ENCODE measurements at places on chromosomes 7 and 10.

- no peak for DNase-seq
Measured at GRCh38 chr10:132249226-132249724, 58.5 kb downstream of the STK32C start.

DNA sequence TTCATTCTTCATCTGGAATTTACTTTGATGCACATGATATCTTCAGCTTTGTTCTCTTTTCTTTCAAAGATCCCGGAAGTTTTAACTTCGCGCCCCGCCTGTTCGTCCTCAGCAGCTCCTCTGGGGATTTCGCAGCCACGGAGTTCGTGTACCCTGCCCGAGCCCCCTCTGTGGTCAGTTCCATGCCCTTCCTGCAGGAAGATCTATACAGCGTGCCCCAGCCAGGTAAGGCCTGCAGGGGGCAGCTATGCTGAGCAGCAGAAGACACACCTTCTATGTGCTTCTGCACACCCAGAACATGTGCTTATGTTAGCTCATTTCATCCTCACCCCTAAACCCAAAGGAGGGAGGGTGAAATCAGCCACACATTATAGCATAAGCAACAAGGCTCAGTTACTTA is 79.7 kb upstream of the LYZL2 start:
- DNase-seq, result no peak

- DNase-seq, result no peak
Measured at GRCh38 chr10:101834341-101834740, 9.3 kb downstream of the KCNIP2 start.

DNA sequence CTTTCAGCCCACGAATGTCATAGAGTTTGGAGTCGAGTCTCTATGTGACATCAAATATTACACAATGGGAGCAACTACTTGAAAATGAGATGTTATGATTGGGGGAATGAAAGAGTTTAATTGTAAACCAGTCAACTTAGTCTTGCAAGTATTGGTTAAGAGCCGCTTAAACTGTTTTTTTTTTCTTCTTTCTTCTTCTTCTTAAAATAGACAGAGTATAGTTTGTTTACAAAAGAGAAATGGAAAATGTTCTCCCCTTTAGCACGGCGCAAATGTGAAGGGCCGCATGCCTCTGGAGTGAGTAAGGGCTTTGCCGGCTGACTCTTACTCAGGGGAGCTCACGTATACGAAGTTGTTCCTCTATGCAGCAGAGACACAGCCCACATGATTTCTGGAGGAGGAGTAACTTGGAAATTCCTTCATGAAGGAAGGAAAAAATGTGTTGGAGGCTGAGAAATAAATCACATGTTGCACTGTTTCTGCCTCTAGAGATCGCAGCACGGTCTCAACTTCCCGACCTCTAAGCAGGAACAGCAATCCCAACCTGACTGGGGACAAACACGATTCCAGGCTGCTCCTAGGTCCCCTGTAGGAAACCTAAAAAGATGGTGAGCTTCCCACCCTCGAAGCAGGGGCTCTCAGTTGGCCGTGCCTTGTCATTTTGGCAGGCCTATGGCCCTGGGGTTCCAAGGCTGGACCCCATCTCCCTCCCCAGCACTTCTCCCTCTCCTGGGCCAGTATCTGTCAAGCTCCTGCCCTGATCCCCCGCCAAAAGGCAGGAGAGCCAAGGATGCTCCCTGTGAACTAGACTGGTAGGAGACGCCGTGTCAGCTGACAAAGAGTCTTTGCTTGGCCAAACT is 44.8 kb downstream of the MYOF start:
- peak; percentile 99 for DNase-seq

GRCh38 chr10:132593389-132593788 is 55.8 kb downstream of the INPP5A start:
- DNase-seq, result no peak

GRCh38 chr7:158055726-158056510 is 531.7 kb downstream of the PTPRN2 start:
- no peak for DNase-seq

DNA sequence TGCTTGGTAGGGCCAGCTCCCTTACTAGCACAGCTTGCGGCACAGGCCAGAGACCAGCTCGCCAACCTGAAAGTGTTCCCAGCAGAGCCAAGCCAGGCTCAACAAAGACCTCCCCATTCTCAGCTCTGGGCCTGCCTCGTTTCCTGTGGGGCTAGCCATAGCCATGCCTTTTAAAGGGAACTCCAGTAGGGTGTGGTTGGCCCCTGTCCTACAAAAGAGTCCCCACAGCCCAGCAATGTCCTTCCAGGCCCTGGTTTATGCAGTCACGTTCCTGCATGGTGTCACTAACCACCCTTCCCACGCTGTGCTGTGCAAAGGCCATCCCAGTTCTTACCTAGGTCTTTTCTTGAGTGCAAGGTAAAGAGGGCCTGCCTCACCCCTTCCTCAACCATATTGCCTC is 87.8 kb upstream of the LRRC4 start:
- no peak for DNase-seq

DNA sequence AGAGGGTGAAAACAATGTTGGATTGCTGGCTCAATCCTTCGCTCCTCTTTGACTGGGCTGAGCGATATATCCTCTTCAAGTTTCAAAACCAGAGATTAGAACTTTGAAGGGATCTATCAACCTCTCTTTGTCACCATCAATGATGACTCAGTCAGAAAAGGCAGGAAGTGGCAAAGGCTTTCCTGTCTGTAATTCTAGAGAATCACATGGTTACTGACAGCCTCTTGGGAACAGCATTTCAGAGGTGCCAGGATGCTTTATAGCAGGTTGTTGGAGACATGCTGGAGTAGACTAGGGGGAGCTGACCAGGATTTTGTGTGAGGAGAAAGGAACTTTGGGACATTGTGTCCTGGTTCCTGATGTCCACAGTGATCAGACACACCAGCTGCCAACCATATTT is 81.3 kb downstream of the PRKCQ start:
- no peak for DNase-seq

DNA sequence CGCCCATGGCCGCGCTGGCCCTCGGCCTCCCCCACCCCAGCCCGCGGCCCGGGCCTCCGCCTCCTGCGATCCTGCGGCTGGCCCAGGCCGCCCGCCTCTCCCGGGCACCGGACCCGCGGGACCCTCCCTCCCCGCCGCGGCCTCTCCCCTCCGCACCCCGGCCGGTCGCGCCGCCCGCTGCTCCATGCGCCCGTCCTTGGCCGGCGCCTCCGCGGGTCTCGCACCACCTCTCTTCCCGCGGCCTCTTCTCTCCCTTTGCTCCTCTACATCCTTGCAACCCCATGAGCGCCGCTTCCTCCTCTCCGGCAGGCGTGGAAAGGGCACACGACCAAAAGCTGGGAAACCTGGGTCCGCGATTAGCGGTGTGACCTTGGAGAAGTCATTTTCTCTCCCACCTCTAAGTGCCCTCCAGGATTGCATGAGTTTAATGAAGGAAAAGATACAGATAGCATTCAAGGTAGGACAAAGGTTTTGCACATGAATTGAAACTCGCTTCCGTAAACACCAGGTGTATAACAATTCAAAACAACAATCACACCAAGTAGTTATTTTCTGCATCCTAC is 448 bp upstream of the SRPK2 start:
- DNase-seq, result peak; percentile 72

- DNase-seq, result peak; percentile 5
Measured at GRCh38 chr10:15120523-15120922, 23.4 kb downstream of the RPP38 start.

- DNase-seq, result no peak
Measured at GRCh38 chr7:30585675-30586074, 9.0 kb upstream of the GARS1 start.

GRCh38 chr7:22566592-22566991 is 66.6 kb upstream of the STEAP1B start:
- no peak for DNase-seq

DNA sequence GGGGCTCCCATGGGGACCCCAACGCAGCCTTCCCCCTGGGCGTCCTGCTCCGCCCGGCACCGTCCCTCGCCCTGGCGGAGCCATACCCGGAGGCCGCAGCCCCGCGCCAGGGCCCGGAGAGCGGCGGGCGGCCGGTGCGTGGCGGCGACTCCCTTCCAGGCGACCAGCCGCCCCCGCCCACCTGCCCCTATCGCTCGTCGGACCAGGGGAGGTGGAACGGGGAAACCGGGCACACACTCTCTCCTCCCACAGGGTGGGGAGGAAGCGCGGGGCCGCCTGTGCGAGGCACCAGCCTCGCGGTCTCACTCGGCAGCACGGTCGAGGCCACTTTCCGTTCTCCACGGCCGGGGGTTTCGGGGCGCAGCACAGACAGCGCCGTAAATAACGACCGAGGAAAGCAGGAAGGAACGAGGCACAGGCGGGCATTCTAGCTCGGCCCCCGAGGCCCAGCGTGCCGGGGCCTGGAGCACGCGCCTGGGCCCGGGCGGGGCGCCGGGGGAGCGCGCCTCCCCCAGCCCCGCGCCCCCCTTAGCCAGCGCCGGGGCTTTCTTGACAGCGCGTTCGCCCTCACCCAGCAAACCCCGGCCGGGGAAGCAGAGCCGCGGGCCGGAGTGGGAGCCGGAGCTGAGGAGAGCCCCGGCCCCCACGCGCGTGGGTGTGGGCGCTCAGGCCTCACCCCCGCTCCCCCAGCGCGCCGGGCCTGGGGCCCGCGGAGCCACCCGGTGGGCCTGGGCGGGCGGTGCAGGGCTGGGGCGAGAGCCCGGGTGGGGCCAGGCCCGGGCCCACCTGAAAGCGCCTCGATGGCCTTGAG is 936 bp downstream of the IGF2BP3 start:
- DNase-seq, result peak; percentile 20

GRCh38 chr7:16115374-16115773 is 306.0 kb downstream of the CRPPA start:
- DNase-seq, result no peak

GRCh38 chr7:107609811-107610261 is 29.8 kb downstream of the BCAP29 start:
- no peak for DNase-seq

DNA sequence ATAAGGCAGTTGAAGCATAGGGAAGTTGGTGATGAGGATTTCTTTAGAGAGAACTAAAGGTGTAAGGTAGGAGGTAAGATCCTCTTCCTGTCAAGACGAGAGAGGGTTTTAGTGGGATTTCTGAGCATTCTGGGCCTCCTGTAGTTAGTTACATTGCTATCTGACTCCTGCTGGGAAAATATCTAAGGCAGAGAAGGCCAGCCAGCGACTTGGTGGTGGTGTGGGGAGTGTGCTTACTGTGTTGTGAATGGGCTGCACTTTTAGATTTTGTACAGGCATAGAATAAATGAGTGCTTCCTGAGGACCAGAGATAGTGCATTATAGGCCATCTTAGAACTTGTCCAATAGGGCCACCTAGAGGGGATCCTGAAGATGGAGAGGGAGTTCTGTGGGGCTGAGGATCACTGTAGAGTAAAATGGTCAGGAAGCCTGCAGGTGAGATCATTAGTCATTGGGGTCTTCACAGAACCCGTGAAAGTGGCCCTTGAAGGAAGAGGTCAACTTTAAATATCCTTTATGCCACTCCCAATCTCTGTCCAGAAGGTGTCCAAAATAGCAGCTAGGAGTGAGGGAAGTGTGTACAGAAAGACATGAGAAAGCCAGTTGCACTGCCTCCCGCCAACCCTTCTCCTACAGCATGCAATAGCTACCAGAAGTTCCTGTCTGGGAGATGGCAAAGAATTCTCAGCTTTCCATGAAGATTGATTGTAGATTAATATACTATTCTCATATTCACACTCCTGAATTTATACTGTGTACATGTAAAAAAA is 266.6 kb downstream of the POLR1F start:
- peak; percentile 76 for DNase-seq

DNA sequence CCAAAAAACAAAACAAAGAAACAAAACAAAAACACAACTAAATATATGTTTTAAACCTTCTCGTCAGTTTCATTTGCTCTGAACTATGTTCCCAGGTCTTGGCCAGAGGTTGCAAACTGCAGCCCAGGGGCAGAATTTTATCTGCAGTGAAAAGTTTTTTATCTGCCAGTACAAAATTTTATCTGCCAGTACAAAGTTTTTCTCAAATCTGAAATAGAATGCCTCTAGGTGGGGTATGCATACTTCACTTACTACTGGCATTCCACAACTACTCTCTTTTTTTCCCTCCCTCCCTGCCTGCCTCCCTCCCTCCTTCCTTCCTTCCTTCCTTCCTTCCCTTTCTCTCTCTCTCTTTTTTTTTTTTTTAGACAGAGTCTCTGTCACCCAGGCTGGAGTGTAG is 9.4 kb upstream of the CLDN3 start:
- DNase-seq, result no peak

DNA sequence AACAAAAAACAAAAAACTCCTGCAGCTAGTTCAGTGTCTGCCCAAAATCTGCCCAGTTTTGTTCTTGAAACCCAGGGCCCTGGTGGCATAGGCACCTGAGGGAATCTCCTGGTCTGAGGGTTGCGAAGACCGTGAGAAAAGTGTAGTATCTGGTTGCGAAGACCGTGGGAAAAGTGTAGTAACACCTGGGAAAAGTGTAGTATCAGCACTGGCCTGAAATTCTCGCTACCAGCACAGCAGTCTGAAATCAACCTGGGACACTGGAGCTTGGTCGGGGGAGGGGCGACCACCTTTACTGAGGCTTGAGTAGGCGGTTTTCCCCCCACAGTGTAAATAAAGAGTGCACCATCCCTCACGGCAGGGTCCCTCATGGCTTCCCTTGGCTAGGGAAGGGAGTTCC is 82.5 kb upstream of the SP4 start:
- no peak for DNase-seq

DNA sequence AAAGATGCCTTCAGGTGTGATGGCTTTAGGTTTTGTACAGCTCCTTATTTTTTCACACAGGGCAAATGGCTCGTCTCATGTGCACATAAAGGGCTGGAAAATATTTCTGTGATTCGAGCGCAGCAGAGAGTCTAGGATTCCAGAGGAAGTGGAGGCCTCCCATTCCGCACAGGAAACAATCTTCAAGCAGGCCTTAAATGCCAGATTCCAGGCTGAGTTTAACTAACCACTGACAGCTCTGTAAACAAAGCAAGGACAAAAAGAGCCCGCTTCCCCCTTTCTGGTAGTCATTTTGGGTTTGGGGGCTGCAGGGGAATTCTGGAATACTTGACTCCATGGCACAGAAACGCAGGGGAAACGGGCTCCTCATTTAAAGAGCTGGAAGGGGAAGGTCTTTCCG is 87.2 kb downstream of the CALD1 start:
- peak; percentile 46 for DNase-seq

DNA sequence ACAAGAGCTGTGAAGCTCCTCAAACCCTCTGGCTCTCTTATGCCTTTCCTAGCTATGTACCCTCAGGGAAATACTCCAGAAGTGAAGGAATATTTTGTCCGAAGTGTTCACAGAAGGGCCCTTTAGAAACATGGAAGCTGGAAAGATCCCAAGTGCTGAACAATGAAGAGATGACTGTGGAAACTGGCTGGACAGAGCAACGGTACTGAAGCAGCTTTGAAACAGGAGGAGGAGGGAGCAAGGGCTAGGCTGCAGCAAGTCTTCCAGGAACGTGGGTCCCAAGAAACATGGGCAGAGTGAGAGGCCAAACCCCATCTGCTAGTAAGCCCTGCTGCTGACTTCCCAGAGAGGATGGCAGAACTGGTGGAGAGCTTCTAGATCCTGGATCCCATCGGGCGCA is 3.0 kb upstream of the PSAP start:
- DNase-seq, result no peak

Data from fibroblast of skin of scalp (primary cell).